ENCODE measurements at places on chromosomes 2 and 18.

GRCh38 chr18:28075501-28075900 is 101.4 kb downstream of the CDH2 start:
- DNase-seq, result no peak

GRCh38 chr2:233384015-233384414 is 29.7 kb downstream of the DGKD start:
- no peak for DNase-seq

- DNase-seq, result no peak
These were observed 187.1 kb downstream of the EXOC6B start for GRCh38 chr2:72638600-72639211.

DNA sequence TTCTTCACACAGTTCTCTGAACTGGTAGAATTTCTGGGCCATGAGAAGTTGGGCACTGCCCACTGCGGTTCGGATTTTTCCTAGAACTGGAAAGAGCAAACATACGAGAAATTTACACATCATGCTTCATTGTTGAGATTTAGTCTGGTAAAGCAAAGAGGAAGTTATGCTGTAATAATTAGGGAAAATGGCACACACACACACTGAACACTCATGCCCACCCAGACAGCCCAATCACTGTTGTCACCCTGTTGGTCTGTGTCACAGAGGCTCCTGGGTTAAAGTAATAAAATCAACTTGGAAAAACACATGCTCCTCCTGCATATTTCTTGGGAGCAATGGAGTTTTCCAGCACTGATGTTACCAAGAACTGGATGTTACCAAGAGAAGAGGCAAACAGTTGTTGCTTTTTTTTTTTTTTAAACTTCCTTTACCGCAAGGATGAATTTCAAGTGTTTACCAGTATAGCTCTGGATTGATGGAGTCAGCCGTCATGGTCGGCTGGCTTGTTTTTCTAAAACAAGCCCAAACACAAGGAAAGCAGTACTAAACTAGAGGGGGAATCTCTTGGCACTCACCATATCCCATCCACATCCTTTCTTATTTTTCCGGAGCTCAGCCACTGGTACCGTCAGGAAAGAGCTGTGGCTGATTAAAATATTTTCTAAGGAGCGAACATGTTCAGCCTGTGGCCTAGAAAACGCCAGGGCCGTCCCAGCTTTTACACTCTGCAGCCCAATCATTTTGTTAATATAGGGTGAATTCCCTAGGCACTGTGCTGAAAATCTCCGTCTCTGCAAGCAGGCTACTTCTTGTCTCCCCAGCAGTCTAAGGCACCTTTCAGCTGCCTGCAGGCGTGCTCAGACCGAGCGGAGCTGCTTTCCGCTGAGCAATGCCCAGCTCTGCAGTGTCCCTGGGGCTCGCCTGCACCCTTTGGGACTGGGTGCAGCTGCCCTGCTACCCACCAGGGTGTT is 58.9 kb downstream of the TGIF1 start:
- DNase-seq, result no peak

GRCh38 chr18:9137168-9138066 is 836 bp downstream of the ANKRD12 start:
- no peak for DNase-seq

GRCh38 chr2:19989342-19989666 is 601 bp downstream of the WDR35 start:
- no peak for DNase-seq

- DNase-seq, result no peak
These were observed 18.0 kb downstream of the MAL start for GRCh38 chr2:95043300-95044093.

DNA sequence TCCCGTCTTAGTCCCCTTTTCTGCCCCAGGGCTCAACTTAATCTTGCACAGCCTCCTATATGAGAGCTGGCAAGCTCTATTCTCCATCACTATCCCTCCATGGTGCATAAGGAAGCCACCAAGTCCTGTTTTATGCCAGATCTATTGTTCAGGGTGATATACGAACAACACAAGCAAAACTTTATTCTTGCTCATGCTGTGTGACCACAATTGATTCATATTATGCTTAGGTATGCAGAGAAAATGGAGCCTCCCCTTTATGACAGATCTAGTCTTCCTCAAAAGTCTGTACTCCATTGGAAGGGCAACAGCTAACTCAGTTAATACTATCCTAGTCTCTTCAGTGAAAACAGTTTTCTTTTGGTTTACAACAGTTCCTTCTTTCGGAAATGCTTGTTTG is 94.0 kb upstream of the STON1 start:
- DNase-seq, result no peak

- DNase-seq, result no peak
These were observed 2.2 kb upstream of the SCN2A start for GRCh38 chr2:165237056-165237455.

DNA sequence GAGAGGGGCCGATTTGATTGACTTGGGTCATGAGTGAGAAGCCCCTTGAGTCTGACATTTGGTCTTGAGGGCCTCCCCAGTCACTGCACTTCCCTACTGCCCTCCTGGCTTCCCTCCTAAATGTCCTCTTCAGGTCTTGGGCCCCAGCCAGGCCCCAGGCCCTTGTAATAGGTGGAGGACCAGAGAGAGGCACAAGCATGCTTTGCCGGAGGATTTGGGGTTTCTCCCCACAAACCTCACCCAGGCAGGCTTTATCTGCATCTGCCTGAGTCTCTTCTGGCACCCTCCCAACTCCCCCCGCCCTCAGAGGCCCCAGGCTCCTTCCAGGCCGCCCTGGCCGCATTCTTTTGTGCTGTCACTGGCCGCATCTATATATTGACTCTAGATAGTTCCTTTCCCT is 270.7 kb downstream of the HAUS1 start:
- DNase-seq, result no peak

GRCh38 chr18:78368726-78369125 is 610.9 kb upstream of the SALL3 start:
- no peak for DNase-seq

GRCh38 chr2:138446043-138446442 is 55.5 kb upstream of the SPOPL start:
- no peak for DNase-seq

GRCh38 chr2:141641462-141641861 is 489.4 kb downstream of the LRP1B start:
- DNase-seq, result no peak

- DNase-seq, result no peak
These were observed 162.2 kb downstream of the BAZ2B start for GRCh38 chr2:159454185-159454584.

DNA sequence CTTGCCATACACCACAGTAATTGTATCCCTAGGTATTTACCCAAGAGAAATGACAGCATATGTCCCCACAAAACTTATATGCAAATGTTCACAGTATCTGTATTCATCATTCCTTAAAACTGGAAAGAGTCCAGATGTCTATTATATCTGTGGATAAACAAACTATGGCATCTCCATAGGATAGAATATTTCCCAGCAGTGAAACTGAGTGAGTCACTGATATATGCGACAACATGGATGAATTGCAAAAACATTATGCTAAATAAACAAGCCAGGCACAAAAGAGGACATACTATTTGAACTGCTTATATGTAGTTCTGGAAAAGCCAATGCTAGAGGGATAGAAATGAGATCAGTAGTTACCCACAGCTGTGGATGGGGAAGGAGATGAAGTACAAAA is 359.4 kb upstream of the DSEL start:
- DNase-seq, result no peak

- no peak for DNase-seq
These were observed 76.9 kb downstream of the MC4R start for GRCh38 chr18:60295674-60296073.

- no peak for DNase-seq
These were observed 24.6 kb downstream of the PRKRA start for GRCh38 chr2:178426388-178426787.

- no peak for DNase-seq
These were observed 6.3 kb downstream of the COBLL1 start for GRCh38 chr2:164835302-164835701.

DNA sequence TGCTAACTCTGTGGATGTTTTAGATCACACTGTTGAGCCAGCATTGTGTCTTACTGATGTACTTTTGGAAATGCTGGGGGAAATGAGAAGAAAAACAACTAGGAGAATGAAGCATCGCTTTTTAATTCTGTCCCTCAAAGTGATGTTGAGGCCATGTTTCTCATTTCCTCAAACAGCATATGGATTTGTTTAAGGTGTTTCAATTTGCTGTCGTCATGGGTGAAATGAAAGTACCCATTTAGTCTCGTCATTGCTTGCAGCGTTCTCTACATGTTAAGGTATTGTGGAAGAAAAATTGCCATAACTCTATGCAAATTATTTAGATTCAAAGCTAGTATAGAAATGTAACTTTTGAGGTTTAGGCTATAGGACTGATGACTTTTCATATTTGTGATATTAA is 151.3 kb downstream of the KCTD1 start:
- DNase-seq, result no peak

GRCh38 chr18:35835833-35836232 is 136.6 kb upstream of the RMP24 start:
- DNase-seq, result no peak

DNA sequence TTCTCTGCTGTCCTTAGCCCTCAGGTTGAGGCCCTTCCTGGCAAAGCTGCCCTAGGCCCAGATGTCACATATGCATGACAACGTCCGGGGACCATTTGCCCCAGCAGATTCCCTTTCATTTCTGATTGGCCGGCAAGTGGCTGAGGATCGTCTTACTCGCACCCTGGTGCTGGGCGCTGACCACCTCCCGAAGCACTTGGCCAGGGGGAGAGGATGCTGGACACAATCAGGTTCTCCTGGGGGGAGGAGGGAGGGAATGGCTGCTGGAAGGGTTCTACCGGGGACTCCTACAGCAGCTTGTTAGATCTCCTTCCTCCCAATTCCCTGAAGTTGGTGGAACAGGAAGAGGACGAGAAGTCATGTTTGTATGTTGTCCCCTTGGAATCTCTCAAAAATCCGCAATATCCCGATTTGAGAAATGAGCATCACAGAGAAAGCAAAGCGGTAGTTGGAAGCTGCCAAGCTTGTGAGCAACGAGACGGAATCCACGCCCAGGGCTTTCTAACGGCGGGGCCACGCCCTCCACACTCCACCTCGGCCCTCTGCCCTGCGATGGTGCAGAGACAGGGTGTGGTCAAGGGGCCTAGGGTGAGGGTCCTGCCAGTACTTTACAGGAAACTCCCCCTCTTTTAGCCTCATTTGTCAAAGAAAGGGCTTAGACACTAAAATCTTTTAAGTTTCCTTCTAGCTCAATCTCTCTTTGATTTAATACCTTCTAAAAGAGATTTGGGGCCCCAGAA is 61.8 kb upstream of the YWHAQ start:
- DNase-seq, result no peak

DNA sequence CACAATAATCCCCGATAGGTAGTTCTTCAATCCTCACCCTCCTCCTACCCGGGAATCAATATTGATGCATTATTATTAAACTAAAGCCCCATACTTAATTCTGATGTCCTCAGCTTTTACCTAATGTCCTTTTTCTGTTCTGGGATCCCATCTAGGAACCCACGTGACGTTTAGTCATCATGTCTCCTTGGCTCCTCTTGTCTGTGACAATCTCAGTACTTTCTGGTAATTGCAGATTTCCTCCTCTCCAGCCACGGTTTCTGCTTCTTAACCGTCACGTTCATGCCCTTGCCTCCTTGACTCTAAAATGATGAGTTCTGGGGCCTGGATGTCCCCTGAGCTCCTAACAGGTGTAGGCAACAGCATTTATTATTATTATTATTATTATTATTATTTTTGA is 2.9 kb upstream of the DGKD start:
- no peak for DNase-seq

DNA sequence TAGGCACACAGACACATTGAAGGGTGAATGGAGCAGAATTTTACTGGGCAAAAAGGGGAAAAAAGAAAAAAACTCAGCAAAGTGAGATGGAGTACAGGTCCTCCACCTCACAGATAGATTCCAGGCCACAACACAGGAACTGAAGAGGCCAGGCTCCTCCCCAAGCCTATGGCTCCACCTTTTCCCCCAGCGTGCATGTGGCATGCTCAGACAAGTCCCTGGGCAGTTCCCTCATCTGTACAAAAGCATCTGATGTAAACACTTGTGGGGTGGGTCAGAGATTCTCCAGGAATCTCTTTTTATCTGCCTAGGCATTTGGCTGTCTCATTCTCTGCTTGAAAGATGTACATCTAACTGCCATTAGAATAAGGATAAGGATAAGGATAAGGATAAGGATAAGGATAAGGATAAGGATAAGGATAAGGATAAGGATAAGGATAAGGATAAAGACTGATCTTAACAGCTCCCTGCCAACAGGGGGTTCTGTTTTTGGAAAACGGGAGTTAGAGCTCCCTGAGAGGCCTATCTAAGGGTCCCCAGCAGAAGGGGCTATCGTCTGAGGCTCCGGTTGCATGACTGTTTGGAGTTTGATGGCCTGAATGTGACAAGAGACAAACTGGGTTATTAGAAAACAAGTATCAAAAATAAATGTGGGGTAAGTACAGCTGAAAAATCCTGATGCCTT is 17.2 kb upstream of the ASXL3 start:
- no peak for DNase-seq

- no peak for DNase-seq
These were observed 159.7 kb downstream of the NAPG start for GRCh38 chr18:10685484-10685883.

- no peak for DNase-seq
These were observed 53.4 kb downstream of the CDH2 start for GRCh38 chr18:28123401-28124030.

DNA sequence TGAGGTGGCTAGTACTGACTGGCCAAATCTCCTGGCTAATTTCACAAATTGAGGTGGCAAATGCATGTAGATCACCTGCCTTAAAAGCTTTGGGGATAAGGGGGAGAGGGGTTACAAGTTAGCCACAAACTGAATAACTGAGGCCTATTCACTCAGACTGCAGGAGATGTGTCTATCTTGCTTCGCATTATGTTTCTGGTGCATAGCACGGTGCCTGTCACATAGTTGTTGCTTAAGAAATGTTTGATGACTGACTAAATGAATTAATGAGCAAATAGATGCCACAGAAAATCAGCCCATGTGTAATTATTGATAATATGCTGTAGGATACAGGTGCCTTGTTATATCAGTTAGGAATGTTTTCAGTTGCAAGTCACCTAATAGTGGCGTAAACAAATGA is 12.5 kb upstream of the SLC40A1 start:
- DNase-seq, result no peak

GRCh38 chr18:48186131-48186766 is 222.9 kb downstream of the ZBTB7C start:
- no peak for DNase-seq

DNA sequence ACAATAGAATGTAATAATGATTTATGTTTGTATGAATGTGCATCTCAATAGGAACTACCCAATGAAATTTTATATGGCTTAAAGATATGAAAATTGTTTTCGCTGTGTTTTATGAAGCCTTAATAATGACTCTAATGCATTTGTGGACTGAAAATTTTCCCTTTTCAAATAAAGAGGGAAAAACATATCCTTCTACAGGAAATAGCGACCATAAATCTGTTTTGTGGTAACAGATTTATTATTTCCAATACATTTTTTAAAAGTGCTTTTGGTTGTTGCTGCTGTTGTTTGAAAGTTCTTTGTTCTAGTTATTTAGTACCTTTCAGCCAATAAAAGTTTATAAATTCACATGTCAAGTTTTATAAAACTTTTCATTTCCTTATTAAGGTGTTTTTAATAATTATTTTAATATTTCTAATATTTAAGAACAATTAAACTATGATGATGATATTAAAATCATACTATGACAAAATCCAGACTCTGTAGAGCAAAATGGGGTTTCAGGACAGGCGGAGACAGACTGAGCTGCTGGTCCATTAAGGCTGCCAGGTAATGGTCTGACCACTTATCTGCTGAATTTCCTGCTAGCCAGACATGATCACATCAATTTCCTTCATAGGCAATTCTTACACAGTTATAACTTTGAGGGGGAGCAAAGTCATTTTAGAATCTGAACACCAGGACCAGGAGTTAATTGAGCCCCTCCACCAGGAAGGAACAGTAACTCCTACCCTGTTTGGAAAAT is 65.7 kb upstream of the NEUROD1 start:
- DNase-seq, result no peak
